ENCODE measurements at places on chromosomes 5 and 9. TPM values are rescaled to one million over a fixed set of nuclear protein-coding genes. Genes with fewer than 3 reads are reported as not detected.

GRCh38 chr5:68243681-68244080 lies 28.1 kb downstream of the PIK3R1 start:
- no peak for DNase-seq

GRCh38 chr9:108991479-108991878 lies 21.8 kb downstream of the CTNNAL1 start:
- no peak for DNase-seq

DNA sequence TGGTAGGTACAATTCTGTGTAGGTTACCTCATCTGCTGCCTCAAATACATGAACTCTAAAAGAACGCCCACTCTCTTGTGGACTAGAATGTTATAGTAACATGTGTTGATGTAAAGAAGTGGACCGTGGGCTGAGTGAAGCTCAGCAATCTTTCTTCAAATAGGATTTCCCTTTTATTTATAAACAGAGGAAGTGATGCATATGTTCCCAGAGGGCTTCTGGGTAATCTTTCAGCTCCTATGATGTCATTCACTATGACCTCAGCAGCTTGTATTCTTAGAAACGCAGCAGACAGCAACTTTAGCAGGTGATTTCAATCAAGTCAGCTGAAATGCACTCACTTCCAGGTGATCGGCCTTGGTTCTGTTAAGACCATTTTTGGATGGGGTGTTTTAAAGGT lies 14.4 kb downstream of the F2RL2 start:
- no peak for DNase-seq

- DNase-seq: no peak
Measured at GRCh38 chr9:110830495-110830894, 161.9 kb downstream of the MUSK start.

DNA sequence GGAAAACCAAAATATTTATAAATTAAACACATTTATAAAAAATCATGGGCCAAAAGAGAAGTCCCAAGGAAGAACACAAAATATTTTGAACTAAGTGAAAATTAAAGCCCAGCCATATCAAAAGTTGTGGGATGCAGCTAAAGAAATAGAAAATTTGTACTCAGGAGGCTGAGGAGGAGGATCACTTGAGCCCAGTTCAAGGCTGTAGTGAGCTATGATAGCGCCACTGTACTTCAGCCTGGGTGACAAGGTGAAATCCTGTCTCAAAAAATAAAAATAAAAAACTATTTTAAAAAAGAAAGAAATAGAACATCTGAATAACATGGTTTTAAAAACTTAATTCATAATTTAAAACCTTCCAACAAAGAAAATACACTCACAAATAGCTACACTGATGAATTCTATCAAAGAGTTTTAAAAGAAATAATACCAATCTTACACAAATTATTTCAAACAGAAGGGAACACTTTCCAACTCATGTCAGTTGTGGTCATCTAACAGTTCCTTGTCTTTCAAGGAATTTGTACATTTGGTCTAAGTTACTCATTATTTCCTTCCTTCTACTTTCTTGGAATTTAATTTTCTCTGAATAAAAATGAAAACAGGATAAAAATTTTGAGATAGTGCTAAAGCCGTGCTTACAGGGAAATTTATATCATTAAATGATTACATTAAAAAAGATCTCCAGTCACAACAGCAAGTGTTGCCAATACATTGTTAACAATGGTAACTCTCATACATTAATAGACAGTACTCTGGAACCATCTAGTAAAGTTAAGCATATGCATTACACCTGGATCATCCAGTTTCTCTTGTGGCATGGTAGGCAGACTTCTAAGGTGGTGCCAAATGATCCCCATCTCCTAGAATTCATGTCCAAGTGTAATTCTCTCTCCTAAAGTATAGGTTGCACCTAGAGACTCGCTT lies 17.8 kb downstream of the PTBP3 start:
- no peak for DNase-seq

DNA sequence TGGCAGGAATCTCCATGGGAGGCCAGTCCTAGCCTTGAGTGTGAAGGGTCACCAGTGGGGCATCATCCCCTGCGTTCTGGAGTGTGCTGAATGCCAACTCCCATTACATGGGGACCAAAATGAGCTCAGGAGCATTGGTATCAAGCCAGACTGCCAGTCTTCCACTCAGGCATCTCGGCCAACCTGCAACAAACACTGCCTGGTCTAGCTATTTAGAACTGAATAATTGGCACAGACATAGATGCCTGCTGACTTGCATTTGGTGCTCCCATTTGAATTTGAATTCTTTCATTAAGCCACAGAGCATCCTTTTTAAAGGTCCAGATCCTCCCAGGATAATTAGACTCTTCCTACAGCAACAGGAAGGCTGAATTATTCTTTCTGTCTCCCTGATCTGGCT lies 116.6 kb upstream of the ABCA1 start:
- no peak for DNase-seq

GRCh38 chr9:16012621-16013020 lies 459.8 kb downstream of the CCDC171 start:
- no peak for DNase-seq

Gene FAM221B
- total RNA-seq: not detected

Gene HSPB3
- total RNA-seq: 0.95 TPM

Gene FOXI1
- total RNA-seq: not detected

Gene CENPK
- 1.1 TPM for total RNA-seq

Gene MIGA2
- 31.3 TPM for total RNA-seq
